Body of pancreas (tissue), 4 donors: ENCODE measurements at places on chromosomes 2 and 18. TPM values are rescaled to one million over a fixed set of nuclear protein-coding genes. Genes with fewer than 3 reads are reported as not detected.
A peak's percentile ranks its signal among the peaks of the same experiment; 100 is the strongest.

GRCh38 chr2:3503483-3503882, 15.8 kb downstream of the ADI1 start:
- H3K4me3 ChIP-seq, result no peak overlapping the region
- H3K36me3 ChIP-seq, result no peaks in the 10 kb centered on the region
- peaks cover 13% of the 10 kb centered on the region for H3K4me1 ChIP-seq
- H3K27me3 ChIP-seq, result no peaks in the 10 kb centered on the region

- DNase-seq, result no peak
- H3K27me3 ChIP-seq, result no peaks in the 10 kb centered on the region
- no peak overlapping the region for H3K27ac ChIP-seq
- H3K36me3 ChIP-seq, result no peaks in the 10 kb centered on the region
Measured at GRCh38 chr18:1965541-1965940, 605.8 kb downstream of the METTL4 start.

GRCh38 chr2:229446350-229446749, 175.3 kb upstream of the PID1 start:
- no peak overlapping the region for H3K27ac ChIP-seq
- no peak overlapping the region for H3K4me3 ChIP-seq
- no peaks in the 10 kb centered on the region for H3K4me1 ChIP-seq

GRCh38 chr18:32072321-32072720, 19.4 kb upstream of the RNF138 start:
- no peak overlapping the region for H3K27ac ChIP-seq
- H3K4me1 ChIP-seq, result no peaks in the 10 kb centered on the region
- H3K36me3 ChIP-seq, result no peaks in the 10 kb centered on the region

LIMS1 gene
- total RNA-seq, result 19.1 TPM

- peak overlapping the region; percentile 76 for H3K4me3 ChIP-seq
- peaks cover 2% of the 10 kb centered on the region for H3K36me3 ChIP-seq
- no peaks in the 10 kb centered on the region for H3K27me3 ChIP-seq
- peak; percentile 88 for DNase-seq
- H3K4me1 ChIP-seq, result peaks cover 29% of the 10 kb centered on the region
Measured at GRCh38 chr2:102736410-102737409, 25.1 kb upstream of the TMEM182 start.

GRCh38 chr2:109644571-109645275, 30.6 kb downstream of the SOWAHC start:
- H3K36me3 ChIP-seq, result no peaks in the 10 kb centered on the region
- peak; percentile 89 for DNase-seq
- peak overlapping the region; percentile 69 for H3K27ac ChIP-seq
- no peaks in the 10 kb centered on the region for H3K27me3 ChIP-seq

GRCh38 chr2:33343387-33343895, 133.0 kb upstream of the RASGRP3 start:
- H3K27ac ChIP-seq, result no peak overlapping the region
- no peaks in the 10 kb centered on the region for H3K27me3 ChIP-seq
- DNase-seq, result no peak
- no peak overlapping the region for H3K4me3 ChIP-seq

ST8SIA5 gene
- total RNA-seq, result under 0.01 TPM
